Activated naive CD4-positive, alpha-beta T cell treated with anti-CD3 and anti-CD28 coated beads, Interleukin-2, amount 10 ng/mL, durations not matched to agents 7 days and 5 days (primary cell): ENCODE measurements at places on chromosomes 2 and 18.

DNA sequence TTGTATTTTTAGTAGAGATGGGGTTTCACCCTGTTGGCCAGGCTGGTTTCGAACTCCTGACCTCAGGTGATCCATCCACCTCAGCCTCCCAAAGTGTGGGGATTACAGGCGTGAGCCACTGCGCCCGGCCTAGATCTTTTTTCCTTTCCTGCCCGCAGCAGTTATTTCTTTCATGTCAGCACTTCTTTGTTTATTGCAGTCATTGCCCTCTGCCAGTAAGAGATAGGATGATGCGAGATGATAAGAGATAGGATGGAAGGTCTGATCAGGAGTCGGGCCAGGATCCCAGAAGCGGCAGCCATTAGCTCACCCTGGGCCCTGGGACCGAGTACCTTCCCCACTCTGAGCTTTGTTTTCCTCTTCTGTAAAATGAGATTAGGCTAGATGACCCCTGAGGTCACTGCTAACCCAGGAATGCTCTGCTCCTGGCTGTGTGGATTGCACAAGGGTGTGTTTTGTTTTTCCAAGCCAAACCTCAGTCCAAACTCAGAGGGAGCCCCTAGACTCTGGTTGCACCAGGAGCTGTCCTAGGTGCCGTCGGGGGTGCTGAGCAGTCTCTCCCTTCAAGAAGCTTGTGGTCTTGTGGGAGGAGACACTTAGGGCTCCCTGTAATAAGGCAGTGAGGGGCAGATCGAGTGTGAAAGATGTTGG, 63.3 kb downstream of the LPIN1 start:
- DNase-seq, result no peak

DNA sequence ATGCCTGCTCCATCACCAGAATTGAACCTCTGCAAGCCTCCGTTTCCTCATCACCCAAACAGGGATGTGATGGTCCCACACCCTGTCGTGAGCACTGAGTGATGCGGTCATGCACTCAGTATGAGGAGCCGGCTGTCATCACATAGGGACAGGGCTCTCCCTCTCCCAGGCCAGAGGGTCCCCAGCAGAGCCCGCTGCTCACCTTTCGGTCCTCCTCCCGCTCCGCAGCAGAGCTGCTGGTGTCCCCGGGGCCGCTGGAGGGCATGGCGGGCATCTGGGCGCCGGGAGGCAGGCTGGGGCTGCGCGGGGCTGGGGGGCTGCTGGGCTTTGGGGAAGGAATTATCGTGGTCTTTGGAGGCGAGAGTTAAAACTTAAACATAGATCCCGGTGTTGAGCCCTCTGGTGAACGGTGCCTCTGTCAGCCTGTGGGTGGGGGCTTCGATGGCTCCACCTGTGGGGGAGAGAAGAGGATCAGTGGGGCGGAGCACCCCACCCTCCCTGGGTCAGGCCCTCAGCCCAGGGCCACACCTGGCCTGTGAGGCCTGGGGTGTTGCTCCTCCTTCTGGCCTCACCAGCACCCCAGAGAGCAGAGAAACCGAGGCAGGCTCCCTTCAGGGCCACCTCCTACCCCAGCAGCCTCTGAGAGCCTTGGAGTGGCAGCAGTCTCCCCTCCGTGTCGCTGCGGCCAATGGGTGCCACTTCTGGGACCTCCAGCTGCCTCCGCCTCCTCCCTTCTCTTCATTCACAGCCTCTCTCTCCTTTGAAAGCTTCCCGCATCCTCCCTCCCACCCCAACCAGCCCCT, 27.8 kb downstream of the DNMT3A start:
- no peak for DNase-seq

DNA sequence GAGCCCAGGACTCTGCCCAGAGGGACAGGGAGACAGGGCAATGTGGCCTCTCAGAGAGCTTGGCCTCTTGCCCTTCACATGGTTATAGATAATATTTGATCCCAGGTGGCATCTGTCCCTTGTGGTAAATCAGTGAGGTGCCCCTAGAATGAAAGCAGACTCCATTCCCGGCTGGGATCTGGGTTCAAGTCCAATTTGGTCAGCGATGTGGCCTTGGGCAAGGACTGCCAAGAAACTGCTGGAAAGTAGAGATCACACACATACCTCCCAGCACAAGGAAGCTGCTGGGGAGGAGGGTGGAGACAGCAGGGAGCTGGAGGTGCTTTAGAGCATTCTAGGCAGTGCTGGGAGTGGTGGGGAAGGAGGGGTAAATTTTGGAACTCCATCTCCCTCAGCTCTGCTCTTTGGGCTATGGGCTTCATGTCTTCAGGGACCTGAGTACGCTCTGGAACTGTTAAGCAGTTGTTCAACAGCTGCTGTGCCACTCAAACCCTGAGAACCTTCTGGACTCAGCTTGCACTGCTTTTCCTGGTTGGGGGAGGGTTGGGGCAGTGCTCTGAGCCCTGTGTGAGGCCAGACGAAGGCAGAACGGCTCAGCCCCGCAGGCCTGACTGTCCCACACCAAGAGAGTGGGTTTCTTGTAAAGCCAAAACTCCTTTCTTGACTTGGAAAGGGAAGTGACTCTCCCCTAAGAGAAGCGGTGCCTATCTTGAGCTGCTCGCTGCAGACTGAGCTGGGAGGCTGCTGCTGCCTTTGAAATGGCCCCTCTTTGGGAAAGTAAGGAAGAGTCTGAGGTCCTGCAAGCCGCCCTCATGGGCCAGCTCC, 23.0 kb downstream of the INPP5D start:
- no peak for DNase-seq

DNA sequence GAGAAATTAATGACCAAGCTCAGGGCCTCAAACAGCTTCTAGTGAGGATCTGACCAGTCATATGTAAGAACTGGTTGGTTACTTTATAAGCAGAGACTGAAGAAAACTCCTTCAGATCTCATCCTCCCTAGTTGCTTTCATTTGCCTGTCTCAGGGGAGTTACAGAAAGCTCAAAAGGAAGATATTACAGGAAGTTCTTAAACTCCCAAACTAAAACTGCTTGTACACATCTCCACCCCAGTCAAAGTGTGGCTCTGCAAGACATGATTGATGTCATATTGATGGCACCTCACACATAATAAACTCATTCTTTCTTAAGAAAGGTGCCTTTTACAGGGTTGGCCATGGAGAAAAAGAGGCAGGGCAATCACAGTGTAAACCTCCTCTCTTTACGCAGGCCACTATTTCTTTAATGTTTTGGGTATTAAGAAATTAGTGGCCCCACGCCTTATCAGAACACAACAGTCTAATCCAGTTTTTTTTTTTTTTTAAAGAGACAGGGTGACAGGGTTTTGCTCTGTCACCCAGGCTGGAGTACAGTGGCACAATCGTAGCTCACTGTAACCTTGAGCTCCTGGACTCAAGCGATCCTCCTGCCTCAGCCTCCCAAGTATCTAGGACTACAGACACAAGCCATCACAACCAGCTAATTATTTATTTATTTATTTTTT, 62.6 kb upstream of the STK17B start:
- DNase-seq, result no peak

GRCh38 chr2:102110171-102110570, 32.4 kb upstream of the IL1R1 start:
- DNase-seq, result no peak
